ENCODE measurements at places on chromosomes 1 and 21.

GRCh38 chr1:84975035-84975434 is 21.9 kb downstream of the MCOLN2 start:
- no peak for DNase-seq

DNA sequence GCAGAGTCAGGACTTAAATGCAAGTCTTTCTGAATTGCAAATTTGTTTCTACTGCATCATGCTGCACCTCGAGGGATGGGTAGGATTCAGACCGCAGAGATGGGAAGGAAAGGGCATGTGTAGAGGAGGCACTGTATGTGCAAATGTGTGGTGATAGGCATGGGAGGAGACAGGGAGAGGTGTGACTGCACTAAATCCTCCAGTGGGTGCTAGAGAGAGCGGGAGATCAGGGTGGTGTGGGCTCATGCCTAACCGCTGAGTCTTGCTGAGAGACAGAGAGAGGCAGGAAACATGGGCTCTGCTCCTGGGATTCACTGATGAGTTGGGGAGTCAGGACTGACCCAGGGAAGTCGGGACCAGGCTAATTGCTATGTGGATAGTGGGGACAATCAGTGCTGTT is 61.1 kb downstream of the PTPRU start:
- DNase-seq: no peak

DNA sequence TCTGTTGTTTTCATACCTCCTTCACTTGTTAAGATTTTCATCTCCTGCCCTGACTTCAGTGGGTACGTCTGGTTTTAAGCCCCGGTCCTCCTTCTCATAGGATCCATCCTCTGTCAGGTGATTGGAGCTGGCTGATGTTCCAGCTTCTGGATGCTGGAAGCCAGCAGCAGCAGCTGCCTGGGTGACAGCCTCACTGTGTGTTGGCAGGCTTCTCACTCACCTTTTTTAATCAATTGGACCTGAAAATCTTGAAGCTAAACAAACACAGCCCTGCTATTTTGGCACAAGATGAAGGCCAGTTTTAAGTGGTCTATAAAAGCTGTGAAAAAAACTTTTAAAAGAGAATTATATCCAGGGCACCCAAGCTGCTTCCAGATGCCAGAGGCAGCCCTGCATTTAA is 181.0 kb downstream of the DISC1 start:
- DNase-seq: no peak

DNA sequence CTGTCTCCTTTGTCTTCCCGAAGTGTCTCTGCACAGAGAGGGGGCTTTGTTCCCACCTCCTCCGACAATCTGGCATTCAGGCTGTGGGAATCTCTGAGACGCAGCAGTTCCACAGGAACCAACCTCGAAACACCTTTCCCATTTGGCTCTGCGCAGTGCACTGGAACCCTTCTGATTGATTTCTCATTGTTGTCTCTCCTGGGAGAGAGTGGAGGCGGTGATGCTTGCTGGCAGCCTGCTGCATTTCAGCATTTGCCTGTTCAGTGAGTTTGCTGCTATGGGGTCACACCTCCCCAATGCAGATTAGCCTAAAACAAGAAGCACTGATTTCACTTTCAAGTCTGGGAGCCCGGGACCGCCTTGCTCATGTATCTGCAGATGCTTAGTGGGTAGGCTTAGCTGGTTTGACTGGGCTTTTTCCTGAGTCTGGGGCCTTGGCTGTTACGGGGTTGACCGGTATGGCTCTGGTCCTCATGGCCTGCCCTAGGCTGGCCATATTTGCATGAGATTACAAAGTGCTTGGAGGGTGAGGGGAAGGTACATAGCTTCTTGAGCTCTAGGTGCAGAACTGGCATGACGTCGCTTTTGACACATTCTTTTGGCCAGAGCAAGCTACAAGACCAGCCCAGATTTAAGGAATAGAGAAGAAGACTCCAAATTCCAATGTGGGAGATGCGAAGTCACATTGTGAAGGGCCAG is 695.3 kb downstream of the PTPRU start:
- no peak for DNase-seq

GRCh38 chr1:169648187-169648586 is 18.3 kb upstream of the SELP start:
- no peak for DNase-seq

GRCh38 chr1:116777831-116778830 is 23.9 kb downstream of the CD2 start:
- no peak for DNase-seq

GRCh38 chr1:75470448-75470847 is 140.5 kb downstream of the SLC44A5 start:
- no peak for DNase-seq

DNA sequence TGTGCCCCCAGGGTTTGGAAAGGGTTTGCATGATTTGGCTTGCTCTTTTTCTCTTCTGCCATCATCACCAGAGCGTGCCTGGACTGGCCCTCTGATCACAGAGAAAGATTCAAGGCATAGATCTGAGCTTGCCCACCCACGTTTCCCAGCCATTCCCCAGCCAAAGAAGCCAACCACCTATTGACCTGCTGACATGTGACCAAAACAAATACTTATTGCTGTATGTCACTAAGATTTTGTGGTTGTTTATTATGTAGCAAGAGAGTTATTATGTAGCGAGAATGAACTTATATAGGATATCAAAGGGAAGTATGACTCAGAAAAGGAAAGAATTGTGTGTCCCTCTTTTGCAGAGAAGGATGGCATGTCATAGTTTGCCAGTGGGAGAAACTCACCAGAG is 59.9 kb downstream of the UBE2U start:
- no peak for DNase-seq

DNA sequence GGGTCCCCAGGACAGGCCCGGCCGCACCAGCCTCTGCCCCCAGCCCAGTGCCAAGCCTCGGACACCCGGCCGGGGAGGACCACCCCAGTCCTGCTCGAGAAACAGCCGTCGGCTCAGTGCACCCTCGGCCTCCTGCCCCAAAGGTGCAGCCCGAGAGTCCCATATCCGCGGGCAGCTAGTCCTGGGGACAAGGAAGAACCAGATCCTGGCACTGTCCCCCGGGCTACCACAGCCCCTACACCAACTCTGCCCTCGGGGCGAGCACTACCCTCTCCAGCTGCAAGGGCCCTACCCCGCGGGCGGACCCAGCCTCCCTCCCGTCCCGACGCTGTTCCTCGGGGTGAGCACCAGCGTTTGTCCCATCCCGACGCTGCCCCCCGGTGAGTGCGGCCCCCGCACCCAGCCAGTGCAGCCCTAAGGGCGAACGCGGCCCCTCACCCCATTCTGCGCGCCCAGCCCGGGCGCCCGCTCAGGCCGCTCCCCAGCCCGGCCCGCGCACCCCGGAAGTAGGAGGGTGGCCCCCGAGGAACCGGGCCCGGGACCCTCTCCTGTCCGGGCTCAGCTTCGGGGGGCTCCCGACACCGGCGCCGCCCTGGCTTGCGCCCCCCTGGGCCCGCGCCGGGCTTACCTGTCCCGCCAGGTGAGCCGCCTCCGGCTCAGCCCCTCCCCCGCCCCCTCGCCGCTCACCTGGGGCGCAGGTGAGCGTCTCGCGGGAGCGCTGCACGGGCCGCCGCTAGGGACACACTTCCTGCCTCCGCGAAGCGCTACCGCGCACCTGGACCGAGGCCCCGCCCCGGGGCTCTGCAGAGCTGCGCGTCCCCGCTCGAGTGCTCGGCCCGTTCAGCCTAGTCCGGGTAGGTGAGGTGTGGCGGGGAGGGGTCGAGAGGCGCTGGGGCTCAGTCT is at the start of gene KDF1:
KDF1 (minus strand) TSS at position 747 of the 903 bp plus-strand sequence. CDS start 8,088 bp downstream, outside the sequence.
- peak; percentile 36 for DNase-seq

- no peak for DNase-seq
These were observed 638 bp upstream of the OLIG2 start for GRCh38 chr21:33025106-33025488.

DNA sequence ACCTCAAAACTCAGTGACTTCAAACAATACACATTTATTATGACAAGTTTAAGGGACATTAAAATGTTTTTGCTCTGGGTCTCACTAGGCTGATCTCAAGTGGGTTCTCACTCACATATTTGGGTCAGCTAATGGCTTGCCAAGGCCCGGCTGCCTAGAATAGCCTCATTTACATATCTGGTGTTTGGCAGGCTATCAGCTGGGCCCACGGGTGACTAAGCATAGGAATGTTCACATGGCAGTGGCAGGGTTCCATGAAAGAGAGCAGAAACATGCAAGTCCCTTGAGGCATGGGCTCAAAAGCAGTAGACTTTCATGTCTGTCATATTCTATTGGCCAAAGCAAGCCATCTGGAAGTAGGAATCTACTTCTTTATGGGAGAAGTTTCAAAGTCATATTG is 492.6 kb downstream of the KCNT2 start:
- DNase-seq: no peak

DNA sequence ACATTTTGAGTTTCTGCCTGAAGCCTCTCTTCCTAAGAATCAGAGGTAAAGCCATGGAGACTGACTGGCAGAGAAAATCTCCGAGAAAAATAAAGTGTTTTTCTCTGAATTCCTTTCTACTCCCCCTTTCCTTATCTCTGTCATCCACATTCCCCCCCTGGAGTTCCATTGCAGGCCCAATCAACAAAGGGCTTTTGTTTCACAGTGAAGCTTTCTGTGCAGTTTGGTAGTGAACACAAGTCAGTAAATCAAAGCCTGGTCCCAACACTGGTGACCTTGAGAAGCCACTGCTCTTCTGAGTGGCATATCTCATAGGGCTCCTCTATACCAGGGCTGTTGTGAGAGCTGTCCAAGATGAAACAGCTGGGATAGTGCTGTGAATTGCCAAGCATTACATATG is 228.4 kb downstream of the SEC16B start:
- no peak for DNase-seq

- no peak for DNase-seq
These were observed 552 bp downstream of the GPATCH4 start for GRCh38 chr1:156600733-156601121.

DNA sequence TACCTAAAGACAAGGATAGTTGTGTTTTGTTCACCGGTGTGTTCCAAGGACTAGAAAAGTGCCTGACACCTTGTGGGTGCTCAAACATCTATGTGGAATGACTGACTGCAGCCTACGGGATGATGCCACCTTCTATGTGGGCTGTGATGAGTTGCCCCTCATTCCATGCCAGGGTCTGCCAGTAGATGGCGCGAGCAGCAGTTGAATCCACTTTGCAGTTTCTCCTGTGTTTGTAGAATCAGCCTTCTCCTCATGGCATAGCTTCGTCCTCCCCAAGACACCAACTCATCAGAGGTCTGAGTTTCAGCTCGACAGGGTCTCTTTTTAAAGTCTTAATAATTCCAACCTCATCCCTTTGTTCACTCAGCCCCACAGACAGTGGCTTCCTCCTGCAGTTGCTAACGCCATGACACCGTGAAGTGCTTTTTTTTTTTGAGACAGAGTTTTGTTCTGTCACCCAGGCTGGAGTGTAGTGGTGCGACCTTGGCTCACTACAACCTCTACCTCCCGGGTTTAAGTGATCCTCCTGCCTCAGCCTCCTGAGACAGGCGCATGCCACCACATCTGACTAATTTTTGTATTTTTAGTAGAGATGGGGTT is 133.7 kb downstream of the CAPN8 start:
- DNase-seq: no peak

Data from activated T-helper 9 cell treated with anti-CD3 and anti-CD28 coated beads, Interleukin-2, amount 50 U/mL, for 16 hours (primary cell).